Neural progenitor cell (in vitro differentiated cells): ENCODE measurements at places on chromosomes 3 and 15.
A peak's percentile ranks its signal among the peaks of the same experiment; 100 is the strongest.

DNA sequence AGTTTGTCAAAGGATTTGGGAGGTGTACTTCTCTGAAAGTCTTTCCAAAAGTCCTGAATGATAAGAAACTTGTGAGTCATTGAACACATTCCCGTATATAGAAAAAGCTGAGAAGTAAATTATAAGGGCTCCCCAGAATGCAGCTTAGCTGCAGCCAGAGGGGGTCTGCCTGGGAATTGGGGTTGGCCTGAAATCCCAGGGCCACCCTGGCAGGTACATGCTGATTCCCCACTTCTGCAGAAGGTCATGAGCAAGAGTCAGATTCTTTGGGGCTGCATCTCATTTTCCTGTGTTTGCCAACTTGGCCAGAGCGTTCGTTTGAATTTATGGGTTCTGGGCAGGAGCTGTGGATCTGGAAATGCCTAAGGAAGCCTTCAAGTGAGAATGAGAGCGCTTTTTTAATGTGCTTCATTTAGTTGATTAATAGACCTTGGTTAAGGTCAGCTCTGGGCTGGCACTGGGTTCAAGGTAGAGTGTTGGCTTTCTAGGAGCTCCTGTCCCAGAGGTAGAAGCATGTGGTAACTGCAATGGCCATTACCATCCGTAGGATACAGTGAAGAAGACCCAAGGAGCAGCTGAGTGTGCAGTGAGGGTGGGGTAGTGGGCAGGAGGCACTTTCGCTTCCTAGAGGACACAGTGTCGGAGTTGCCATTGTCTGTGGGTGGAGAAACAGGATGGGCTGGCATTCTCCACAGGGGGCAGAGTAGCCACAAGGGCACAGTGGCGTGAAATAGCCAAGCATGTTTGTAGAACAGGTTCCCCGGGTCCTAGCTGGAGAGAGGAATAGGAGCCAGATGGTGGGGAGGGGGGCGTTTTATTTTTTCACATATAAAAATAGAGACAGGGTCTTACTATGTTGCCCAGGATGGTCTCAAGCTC, 3.2 kb downstream of the SLC6A6 start:
- DNase-seq = no peak

GRCh38 chr15:61893146-61893545, 167.1 kb downstream of the VPS13C start:
- DNase-seq = no peak

DNA sequence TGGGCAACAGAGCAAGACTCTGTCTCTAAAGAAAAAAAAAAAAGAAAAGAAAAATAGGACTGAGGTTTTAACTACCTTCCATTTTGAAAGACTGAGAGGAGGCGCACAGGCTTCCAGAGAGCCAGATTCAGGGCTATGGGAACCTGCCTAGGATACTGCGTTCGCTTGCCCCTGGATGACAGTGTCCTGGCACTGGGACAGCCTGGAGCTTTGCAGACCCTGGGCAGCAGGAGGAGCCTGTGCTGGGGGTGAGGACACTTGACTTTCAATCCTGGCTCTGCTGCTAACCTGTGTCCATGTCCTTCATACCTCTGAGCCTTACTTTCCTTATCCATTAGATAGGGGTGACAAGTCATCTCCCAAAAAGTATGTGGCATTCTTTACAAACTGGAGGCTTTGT, 31.2 kb downstream of the CD276 start:
- DNase-seq = no peak

- no peak for DNase-seq
Observed at GRCh38 chr3:120196333-120196732, 88.7 kb downstream of the GPR156 start.

GRCh38 chr3:149085828-149086231, 503 bp downstream of the HLTF start:
- DNase-seq = peak; percentile 84

DNA sequence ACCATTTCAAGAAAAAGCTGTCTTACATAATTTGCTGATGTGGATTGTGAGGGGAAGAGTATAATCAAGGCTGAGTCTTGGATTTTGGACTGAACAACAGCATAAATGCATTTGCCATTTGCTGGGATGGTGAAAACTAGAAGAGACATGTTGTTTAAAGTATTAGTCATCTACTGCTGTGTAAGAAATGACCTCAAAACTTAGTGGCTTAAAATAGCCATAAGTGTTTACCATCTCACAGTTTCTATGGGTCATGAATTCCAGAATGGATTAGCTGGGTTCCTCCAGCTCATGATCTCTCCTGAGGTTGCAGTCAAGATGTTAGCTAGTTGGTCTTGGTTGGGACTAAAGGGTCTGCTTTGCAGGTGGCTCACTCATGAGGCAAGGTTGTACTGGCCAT, 66.2 kb downstream of the SCN11A start:
- no peak for DNase-seq

- DNase-seq = no peak
Observed at GRCh38 chr15:46892621-46893160, 824.6 kb upstream of the SEMA6D start.

DNA sequence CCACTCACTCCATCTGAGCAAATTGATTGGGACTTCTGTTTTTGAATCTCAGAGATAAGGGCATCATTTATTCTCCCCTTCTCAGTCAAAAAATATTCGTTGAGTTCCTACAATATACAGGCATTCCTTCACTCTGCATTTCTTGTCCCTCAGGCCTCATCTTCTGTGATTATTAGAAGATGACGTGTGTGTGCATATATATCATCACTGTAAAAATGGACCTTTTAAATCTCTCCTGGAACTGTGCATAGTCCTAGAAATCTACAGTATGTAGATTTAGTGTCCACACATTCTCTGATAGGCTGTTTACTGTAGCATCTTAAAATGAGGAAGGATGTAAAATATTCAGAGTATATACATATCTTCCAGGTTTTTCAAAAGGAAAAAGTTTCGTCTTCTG, 43.2 kb upstream of the PLXNA1 start:
- DNase-seq = no peak

DNA sequence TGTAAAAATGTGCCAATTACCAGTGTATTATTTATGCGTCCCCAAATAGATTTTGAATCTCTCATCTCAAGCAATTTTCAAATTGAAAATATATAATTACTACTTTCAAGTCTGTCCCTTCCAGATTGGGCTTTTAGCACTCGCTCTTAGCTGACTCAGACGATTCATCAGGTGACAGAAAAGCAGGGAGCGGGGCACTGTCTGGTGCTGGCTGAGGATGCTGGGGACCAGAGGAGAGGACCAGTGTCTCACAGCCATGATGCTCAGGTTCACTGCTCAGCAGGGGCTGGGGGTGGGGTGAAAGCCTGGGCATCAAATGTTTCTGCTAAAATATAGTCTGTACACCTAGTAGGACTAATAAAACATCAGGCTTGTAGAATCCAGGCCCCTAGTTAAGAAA, 199.9 kb downstream of the GABRG3 start:
- DNase-seq = no peak

DNA sequence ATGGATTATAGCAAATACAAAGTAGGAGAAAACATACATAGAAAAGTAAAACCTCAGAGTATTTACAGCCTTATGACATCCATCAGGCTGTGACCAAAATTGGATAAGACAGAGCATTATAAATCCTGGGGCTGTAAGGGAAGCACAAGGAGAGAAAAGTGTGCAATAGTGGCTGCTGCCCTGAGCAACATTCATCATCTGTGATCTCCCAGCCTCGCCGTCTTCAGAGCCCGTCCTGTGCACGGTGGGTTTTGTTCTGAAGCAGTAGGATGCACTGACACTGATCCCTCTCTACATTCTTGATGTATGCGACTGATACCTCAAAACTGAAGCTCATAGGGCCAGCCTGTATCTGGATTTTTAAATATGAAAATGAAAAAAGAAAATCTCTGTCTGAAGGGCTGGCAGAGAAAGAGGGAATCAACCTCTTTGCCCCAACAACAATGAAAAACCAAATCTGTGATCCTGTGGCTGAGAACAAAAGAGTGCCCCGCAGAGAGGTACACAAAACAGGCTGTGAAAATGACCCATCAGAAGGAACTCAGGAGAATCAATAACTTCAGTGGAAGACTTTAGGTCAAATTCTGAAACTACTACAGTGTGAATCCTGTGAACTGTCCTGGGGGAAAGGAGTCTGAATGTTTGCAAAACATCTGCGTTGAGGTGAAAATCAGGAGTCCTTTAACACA, 8.2 kb upstream of the RTP4 start:
- peak; percentile 61 for DNase-seq

- no peak for DNase-seq
Observed at GRCh38 chr3:36302158-36302509, 78.2 kb upstream of the STAC start.

- DNase-seq = peak; percentile 61
Observed at GRCh38 chr3:66036586-66037148, 2.1 kb downstream of the MAGI1 start.

GRCh38 chr3:80543154-80543553, 775.4 kb upstream of the ROBO1 start:
- DNase-seq = no peak

DNA sequence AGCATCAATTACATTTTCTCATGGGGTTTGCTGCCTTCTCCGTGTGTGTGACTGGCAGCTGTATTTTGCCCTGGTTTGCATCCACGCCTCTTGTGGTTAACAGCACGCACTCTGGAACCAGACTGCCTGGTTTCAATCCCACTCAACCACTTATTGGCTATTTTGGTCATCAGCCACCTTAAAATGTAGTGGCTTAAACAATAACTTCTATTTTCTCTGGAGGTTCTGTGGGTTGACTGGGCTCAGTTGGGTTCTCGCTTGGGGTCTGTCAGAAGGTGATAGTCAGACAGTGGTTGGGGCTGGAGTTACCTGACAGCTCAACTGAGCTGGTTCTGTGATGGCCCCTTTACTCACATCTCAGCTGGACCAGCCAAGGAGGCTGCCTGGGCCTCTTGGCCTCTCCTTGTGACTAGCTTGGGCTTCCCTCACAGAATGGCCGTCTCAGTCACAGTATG, 36.8 kb downstream of the EHD4 start:
- no peak for DNase-seq

DNA sequence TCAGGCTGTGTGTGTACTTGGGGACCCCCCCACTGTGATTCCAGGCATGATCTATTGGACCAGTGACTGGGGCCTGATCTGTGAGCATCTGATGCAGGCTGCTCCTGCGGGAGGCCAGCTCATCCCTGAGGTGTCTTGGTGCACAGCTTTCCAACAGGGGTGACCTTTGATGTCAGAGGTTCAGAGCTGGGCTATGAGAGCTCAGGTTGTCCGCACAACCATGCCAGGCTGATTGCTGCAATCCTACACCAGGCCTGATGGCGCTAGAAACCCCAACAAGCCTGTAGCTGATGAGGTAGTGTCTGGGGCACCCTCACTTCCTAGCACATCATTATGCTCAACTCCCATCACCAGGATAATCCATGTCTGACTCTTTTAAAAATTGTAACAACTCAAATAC, 56.1 kb upstream of the CACNA2D3 start:
- no peak for DNase-seq
